Hepatic stellate cell (primary cell): ENCODE measurements at places on chromosomes 12 and 14.

GRCh38 chr12:51076236-51076930, 7.0 kb downstream of the CSRNP2 start:
- DNase-seq, result no peak

DNA sequence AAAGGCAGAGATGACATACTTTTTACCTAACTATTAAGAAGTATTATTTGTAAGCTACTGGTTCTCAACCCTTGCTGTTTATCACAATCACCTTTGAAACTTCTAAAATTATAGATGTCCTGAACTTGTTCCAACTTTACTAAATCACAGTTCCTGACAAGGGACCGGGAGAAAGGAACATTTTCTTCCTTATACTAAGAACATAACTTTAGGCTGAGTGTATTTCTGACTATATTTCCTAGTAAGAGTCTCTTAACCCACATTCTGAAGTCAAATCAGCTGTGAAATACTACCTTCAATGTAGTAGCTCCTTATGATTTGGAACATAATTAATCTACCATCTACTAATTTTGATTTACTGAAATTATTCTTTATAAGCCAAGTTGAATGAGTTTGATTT, 80.2 kb downstream of the BAZ1A start:
- no peak for DNase-seq

- DNase-seq, result no peak
These were observed 127.9 kb upstream of the DYRK2 start for GRCh38 chr12:67520606-67521005.

- DNase-seq, result no peak
These were observed 60.3 kb upstream of the GALNT9 start for GRCh38 chr12:132389526-132390286.

DNA sequence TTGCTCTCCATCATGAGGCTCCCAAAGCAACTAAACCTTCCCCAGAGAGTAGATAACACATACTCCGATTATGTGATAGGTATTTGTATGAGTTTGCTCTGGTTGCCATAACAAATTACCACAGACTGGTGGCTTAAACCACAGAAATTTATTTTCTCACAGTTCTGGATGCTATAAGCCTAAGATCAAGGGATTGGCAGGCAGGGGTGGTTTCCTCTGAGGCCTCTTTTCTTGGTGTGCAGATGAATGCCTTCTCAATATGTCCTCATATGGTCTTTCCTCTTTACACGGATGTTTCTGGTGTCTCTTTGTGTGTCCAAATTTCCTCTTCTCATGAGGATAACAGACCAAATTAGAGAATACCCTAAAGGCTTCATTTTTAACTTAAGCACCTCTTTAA, 285.8 kb upstream of the GRIP1 start:
- no peak for DNase-seq

- no peak for DNase-seq
These were observed 9.7 kb upstream of the KRT6B start for GRCh38 chr12:52461693-52462092.

DNA sequence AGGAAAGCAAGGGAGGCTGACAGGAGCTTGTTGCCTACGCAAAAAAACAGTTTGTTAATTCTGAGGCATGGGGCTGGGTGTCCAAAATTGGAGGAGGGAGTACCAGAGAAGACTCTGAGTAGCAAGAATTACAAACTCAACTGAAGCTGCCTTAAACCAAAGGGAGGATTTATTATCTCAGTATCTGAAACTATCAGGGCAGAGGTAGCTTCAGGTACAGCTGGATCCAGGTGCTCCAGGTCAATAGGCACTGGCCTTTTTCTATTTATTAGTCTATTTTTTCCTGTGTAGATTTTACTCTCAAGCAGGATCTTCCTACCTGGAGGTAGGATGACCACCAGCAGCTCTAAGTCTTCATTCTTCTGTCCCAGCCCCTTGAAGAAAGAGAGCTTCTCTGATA, 135.3 kb upstream of the NCOR2 start:
- DNase-seq, result no peak

DNA sequence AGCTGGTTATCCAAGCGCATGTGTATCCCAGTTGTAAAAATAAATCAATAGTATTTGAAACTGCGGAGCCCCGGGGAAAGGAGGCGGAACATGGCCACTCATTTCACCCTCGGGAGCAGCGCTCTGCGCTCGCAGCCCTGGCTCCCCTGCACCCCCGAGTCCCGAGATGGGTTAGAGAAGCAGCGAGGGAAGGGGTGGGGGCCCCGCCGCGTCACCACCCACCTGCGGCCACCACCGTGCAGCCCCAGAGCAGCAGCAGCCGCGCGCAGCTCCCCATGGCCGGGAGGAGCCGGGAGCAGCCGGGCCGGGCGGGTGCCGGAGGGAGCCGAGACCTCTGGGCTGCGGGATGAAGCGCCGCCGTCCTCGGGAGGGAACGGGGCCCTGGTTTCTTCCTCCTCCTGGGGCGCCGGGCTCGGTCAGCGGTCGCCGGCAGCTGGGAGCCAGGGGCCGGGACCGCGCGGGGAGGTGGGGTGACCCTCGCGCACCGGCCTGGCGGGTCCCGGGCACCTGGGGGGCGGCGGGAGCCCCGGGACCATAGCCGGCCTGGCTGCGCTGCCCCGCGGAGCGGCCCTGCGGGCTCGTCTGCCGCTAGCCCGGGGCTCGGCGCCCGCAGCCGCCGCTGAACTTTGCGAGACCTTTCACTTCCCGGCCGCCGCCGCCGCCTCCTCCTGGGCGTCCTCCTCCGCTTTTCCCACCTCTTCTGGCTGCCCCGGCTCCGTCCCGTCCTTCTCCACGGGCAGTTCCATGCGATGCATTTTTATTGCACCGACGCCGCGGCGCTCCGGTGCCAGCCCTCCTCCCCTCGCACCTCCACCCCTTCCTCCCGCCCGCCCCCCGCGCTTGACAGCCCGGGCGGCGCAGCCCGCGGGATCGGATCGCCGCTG, at the start of gene NTN4:
NTN4 (minus strand) TSS at position 732 of the 884 bp plus-strand sequence; CDS start at position 277, 455 bp downstream.
- peak; percentile 64 for DNase-seq

GRCh38 chr12:71799106-71799505, 40.5 kb upstream of the TBC1D15 start:
- peak; percentile 26 for DNase-seq

GRCh38 chr14:98957211-98958047, 314.6 kb downstream of the BCL11B start:
- no peak for DNase-seq

- no peak for DNase-seq
These were observed 10.6 kb upstream of the MAP4K5 start for GRCh38 chr14:50542941-50543418.

DNA sequence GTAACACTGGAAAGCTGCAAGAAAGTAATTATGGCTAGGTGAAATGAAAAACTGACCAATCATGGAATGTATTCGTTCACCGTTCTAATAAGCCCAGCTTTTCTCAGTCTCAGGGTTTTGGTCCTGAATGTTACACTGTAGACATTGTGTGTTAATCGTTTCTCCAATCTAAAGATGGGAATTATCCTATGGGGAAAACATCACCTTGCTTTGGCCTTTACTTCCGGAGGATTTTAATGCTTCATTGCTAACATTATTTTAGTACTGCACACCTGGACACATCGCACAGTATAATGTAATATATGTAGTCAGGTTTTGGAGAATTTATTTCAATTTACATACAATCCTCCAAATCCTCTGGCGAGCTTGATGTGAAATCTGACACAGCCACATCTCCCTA, 1.2 kb upstream of the TRHDE start:
- no peak for DNase-seq

DNA sequence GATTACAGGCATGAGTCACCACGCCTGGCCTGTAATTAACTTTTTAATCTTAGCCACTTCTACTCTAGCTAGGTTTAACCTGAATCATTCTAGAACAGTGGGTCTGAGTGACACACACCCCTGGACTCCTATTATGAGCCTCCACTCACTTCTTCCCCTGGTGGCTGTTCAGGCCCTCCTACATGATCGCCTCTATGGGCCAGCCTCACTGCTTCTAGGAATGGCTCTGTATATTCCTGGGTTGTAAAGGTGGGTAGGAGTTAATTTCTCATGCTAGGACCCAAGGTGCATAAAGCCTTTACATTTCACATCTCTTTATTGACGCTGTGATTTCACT, 8.0 kb upstream of the RNU6-8 start:
- no peak for DNase-seq

- no peak for DNase-seq
These were observed 22.3 kb downstream of the B4GALNT3 start for GRCh38 chr12:482061-482460.

GRCh38 chr14:101066826-101067510, 163.4 kb upstream of the RTL1 start:
- no peak for DNase-seq

- no peak for DNase-seq
These were observed 92.3 kb upstream of the BCAT1 start for GRCh38 chr12:25041006-25041741.

- DNase-seq, result no peak
These were observed 11.0 kb upstream of the OAS2 start for GRCh38 chr12:112967306-112967705.

DNA sequence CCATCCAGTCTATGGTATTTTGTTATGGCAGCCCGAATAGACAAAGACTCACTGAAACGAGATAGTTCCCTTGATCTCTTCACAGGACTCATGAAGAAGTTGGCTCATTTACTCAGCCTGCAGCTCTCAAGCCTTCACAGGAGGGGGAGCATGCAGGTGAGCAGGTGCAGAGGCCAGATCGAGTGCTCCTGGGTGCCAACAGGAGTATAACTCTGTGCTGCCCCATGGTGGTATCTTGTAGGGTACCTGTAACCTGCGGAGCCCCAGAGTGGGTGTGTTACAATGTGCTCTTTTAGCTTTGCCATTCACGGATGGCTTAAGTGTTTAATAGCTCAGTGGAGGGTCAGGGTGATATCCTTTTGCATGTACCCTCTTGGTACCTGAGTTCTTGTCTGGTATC, 159.5 kb downstream of the METTL25 start:
- no peak for DNase-seq

DNA sequence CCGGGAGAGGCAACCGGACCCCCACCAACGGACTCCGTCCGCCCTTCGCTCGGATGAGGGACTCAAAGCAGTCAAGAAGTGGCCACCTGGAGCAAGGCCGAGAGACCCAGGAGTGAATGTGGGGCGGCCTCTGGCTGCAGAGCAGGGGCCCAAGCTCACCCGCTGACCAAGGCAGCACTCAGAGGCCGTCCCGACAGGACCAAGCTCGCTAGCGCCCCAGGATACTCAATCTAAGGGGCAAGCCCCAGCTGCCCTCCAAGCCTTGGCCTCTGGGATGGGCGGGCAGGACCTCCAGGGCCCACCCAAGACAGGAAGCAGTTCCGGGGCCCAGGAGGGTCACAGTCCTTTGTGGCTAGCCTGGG, 936 bp downstream of the AKT1 start:
- peak; percentile 71 for DNase-seq

DNA sequence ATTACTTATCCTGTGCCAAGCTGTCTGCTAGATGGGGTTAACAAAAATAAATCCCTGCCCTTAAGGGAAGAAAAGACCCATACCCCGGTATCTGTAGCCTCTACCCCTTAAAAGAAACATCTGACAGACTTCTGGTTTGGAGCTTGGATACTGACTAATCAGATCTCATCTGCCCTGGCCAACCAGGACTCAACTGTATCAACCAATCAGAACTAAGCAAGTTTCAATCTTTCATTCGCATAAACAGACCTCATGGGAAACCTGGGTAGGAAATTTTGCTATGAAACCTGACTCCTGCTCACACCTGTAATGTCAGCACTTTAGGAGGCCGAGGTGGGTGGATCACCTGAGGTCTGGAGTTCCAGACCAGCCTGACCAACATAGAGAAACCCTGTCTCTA, 26.4 kb upstream of the PRMT8 start:
- no peak for DNase-seq

DNA sequence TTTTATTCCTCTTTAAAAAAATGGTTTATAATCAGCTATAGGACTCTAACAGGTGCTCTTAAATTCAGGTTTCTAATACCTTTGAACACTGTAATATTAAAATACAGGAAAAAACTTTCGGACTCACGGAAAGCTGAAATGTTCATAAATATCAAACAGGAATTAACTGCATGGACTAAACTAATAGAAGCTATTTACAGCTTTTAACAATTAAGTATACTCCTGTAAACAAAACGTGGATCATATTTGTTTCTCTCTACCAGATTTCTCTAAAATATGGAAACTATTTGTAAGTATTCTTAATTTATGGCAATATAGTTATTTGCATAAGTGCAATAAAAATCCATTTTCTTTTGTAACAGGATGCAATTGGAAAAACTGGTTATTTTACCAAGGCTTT, 108.9 kb upstream of the RESF1 start:
- DNase-seq, result no peak

- no peak for DNase-seq
These were observed 62.6 kb downstream of the DCAF5 start for GRCh38 chr14:69090187-69090789.

GRCh38 chr12:124229520-124229919, 65.4 kb upstream of the RFLNA start:
- DNase-seq, result no peak

DNA sequence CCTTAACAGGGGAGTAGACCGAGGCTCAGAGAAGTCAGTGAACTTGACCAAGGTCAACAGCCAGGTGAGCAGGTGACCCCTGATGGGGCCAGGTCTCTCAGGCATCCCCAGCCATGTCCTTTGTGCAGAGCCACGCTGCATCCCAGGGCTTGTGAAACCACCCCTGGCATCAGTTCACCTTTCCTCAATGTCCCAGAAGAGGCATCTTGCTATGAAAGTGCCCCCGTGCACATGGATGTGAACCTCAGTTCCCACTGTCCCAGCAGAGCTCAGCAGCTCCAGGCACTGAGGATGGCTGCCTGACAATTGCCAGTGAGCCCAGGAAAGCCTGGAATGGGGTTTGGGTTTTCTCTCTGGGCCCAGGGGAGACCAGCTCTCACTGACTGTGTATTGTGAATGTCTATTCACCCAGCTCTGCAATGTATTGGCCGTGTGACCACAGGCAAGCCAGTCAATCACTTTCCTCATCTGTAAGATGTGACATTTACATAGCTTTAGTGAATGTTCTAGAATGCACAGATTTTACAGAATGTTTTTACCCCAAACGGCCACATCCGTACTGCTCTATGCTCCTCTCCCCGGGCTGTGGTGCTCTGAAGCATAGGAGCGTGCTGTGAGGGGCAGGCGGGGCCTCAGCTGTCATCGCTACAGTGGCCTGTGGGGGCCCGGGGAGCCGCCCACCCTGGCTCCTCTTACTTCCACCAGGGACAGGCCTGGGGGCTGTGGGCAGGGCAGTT, 4.9 kb downstream of the CACNA2D4 start:
- DNase-seq, result peak; percentile 6

DNA sequence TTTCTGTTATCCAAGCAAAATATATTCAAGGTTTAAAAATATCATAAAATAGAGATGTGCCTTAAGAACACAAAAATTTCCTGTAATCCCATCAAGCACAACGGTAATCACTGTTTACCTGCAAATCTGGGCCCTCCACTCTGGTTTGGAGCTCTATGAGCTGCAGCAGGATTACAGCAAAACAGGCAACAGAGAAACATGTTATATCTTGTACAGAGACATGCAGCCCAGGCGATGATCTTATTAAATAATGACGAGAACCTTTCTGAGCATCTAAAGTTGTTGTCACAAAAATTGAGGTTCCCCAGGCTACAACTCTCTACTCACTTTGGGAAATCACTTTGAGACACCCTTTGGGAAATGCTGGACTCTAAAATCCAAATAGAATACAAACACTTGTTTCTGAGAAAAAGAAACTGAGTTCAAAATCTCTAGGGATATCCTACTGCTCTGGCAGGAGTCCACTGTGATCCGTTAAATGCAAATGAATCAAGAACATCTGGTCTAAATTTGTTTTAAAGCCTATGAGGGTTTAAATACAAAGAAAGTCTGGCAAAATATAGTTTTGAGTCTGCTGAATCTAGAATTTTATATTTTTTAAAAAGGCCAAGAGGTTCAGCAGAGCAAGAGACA, 36.3 kb downstream of the STON2 start:
- DNase-seq, result no peak

- DNase-seq, result no peak
These were observed 244.8 kb downstream of the IPO8 start for GRCh38 chr12:30450872-30451271.

GRCh38 chr14:55448141-55448614, 7.8 kb upstream of the TBPL2 start:
- peak; percentile 68 for DNase-seq
